ENCODE measurements at places on chromosomes 4 and X.

- no peak for DNase-seq
These were observed 20.5 kb downstream of the NKX3-2 start for GRCh38 chr4:13523591-13524503.

GRCh38 chrX:44506678-44507077, 36.0 kb downstream of the FUNDC1 start:
- DNase-seq, result no peak

DNA sequence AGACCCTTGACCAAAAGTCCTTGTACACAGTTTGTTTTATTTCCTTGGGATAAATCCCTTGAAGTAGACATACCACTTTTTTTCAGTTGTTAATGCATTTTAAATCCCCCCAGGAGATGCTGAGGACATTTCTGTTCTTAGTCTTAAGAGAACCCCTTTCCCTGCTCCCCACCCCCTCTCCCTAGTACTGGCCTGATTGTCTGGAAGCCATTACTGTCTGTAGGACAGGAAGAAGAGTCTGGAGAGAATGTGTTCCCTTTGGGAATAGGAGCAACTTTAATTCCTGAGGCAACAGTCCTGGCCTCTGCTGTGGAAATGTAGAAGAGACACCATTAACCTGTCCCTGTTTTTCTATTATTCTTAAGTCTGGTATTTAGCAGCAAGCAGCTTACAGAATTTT, 52.3 kb upstream of the TMEM131L start:
- no peak for DNase-seq

GRCh38 chr4:106986486-106986885, 49.6 kb downstream of the DKK2 start:
- DNase-seq, result no peak

GRCh38 chrX:45592101-45592500, 391.4 kb upstream of the DIPK2B start:
- DNase-seq, result no peak

- no peak for DNase-seq
These were observed 84.6 kb upstream of the GPR34 start for GRCh38 chrX:41604177-41604576.

DNA sequence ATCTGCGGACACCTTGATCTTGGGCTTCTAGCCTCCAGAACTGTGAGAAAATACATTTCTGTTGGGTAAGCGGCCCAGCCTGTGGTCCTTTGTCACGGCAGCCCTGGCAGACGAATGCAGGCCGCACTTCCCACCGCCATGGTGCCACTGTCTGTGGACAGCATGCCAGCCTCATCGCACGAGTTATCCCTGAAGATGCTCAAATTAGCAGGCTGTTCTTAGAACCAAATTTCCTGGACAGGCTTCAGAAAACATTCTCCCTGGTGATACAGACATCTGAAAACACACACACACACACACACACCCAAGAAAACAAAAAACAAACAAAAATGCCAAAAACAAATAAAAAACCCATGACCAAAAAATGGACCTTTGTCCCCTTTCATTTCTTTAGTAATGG, 343.5 kb upstream of the GATB start:
- no peak for DNase-seq

- no peak for DNase-seq
These were observed 363.4 kb upstream of the BOD1L1 start for GRCh38 chr4:13990596-13991589.

DNA sequence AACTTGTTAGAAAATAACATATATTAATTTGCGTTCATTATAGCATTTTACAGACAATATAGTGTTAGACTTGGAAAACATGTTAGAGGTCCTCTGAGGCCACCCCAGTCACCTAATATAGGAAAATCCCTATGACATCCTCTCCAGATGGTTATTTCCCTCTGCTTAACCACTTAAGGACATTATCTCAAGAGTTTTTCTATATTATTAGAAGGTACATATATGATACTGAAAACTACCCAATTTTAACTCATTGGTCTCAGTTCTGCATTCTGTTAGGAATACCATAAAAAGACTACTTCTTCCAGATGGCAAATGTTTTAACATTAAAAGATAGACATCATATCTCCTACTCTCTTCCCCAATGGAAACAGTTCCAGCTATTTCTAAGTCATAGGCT, 21.4 kb downstream of the PTPN13 start:
- no peak for DNase-seq

- no peak for DNase-seq
These were observed 27.5 kb downstream of the HEPH start for GRCh38 chrX:66191563-66191962.

DNA sequence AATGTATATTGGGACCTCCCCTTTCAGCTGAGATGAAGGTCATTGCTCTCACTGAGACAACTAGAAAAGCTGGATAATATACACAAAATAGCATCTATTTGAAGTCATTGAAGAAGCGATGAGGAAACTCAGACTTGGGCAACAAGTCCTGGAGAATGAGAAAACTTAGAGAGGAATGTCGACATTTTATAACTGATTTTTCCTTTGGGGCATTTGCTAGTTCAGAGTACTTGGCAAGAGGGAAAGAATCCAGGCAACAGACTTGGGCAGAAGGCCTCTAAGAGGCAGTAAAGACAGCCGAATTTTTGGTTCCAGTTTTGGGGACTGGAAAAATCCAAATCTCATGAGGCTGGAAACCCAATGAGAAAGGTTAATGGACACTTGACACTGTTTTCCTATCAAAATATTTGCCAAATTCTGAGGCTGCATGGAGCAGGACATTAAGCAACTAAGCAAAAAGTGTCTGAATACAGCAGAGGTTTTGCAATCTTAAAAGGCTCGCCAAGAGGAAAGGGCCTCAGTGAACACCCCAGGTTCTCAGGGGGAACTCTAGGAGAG, 21.0 kb upstream of the ANXA5 start:
- no peak for DNase-seq

DNA sequence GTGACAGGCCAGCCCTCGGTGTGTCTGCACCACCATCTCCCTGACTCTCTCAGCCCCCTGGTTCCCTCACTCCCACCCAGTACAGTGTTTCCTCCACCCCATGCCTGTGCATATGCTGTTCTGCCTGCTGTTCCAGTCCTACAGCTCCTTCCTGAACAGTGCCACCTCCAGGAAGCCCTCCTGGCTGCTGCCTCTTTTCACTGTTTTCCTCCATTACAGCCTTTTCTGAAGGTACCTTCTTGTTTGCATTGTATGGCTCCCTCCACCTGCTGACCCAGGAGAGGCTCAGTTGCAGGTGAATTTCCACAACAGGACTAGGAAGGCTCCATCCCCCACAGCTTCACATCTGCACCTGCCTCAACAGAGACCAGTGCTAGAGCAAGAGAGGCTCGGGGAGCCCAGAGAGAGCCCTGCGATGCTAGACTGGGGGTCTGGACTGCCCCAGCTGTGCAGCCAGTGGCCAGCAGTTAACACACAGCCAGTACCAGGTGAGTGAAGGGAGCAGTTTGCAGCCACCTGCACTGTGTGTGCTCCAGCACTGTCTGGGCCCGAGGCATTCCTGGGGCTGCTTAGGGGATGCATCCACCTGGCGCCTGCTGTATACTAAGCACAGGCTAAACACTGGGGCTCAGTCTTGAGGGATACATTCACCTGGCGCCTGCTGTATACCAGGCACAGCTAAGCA, 92.0 kb downstream of the ADRA2C start:
- DNase-seq, result no peak

DNA sequence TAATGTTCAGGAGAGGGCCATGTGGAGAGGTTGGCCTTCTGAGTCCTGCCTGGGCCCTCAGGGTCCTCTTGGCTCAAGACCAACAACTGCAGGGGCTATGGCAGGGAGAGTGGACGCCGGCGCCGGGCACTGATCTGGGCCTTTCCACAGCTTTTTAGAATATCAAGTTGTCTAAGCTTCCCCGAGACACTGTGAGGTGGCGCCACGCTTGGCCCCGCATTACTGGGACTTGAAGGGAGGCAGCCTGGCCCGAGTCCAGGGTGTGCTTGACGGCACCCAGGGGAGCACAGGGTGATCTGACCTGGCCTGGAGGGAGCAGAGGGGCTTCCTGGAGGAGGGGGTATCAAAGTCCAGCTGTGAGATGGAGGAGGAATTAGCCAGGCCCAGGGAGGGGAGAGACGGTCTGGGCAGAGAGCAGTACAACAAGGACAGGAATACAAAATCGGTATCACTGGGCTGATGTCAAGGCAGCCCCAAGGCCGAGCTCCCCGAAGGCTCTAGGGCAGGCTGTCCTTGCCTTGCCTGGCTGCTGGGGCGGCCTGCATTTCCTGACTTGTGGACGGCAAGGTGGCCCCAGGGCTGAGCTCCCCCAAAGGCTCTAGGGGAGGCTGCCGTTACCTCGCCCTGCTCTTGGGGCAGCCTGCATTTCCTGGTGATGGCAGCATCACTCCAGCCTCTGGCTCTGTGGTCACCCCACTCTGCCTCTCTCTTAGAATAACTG, 28.1 kb downstream of the ABLIM2 start:
- DNase-seq, result no peak

DNA sequence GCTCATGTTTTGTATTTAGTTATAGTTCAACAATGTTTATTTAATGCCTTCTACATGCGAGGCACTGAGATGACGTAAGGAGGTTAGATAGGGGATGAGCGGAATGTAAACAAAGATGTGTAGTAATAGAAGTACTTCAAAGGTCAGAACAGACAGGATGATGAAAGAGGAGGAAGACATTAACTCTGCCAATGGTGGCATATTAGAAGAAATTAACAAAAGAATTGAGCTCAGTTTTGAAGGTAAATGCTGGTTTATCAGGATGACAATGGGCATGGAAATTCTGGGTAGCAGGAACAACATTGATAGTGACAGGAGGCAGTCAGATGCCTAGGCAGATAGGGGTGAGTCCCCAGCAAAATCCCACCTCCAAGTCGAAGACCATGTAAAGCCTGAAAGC, 62.3 kb upstream of the PGRMC2 start:
- DNase-seq, result no peak

GRCh38 chr4:4415806-4416805, 29.2 kb downstream of the NSG1 start:
- DNase-seq, result no peak

DNA sequence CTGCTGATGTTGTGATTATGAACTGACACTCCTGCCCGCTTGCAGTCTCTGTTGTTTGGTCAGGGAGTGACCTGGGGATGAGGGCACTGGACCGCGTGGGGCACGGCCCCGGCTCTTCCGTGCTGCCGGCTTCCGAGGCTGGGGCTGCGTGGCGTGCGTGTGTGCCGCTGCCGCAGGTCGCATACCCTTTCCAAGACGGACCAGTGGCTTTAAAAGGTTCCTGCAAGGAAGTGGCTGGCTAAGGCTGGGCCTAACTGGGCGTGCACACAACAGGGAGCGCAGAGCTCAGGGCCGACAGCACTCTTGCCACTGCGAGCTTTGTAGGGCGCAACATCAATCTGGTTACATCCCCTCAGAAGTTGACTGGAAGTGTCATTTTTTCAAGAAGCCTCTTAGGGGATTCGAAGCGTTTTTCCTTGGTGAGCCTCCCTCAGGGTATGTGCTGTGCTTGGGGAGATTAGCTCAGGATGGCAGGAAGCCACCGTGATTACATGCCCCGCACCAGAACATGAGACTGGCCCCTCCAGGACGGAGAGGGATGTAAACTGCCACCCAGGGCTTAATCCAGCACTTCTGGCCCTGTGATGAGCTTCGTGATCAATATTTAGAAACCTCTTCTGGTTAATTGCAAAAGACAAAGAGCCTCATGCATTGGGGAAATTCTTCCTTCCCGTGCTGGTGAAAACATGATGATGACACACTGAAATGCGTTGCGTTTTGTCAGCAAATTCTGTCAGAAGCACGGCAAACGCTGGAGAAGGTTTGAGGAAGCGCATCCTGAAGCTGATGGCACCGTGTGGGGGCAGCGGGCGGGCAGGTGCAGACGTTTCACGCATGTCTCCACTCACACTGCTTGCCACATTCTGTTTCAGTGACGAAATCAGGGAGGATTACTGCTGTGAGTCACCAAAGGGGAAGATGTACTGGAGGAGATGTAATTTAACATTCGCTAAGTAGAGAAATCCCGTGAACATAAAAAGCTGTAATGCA, 11.1 kb downstream of the MAEA start:
- DNase-seq, result no peak

DNA sequence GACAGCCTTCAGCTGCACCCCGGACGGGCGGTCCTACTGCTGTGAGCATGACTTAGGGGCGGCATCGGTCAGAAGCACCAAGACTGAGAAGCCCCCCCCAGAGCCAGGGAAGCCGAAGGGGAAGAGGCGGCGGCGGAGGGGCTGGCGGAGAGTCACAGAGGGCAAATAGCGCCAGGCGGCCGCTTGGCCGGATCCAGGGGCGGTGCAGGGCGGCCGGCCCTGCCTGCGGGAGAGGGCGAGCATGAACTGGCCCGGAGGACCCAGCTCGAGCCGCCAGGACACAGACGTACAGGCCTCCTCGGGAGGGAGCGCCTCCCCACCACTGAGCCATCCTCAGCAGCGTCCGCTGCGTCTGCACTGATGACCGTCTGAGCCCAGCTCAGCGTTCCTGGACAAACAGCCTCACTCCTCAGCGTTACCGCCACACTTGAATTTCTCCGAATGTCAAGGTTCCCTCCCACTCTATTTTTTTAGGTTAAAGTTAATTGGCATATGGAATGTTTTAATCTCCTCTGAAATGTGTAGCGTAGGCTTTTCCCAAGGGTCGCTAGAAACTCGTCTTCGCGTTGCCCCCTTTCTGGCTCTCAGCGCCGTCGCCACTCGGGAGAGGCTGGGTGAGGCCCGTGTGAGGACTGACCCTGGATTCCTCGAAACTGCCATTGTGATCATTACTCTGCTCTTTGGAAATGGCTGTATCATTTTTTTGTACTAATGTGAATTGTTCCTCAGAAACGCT, 29.9 kb downstream of the NELFA start:
- DNase-seq, result no peak

- DNase-seq, result no peak
These were observed 6.9 kb upstream of the HELT start for GRCh38 chr4:185011408-185011807.

DNA sequence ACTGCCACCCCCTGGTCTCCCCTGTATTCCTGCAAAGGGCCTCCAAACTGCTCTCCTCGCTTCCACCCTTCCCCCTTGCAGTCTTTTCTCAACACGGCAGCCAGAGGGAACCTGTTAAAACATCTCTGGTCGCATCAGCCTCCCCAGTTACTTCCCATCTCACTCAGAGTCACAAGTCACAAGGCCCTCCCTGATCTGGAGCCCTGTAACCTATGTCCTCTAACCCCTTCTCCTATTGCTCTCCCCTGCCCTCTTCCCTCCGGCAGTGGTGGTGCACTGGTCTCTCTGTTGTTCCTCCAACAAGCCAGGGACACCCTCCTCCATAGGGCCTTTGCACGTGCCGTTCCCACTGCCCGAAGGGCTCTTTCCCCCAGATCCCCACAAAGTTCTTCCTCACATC, 73.2 kb downstream of the SH3KBP1 start:
- DNase-seq, result no peak

Measured in GM20000 (cell line).